ENCODE measurements at places on chromosomes 7 and 10.

DNA sequence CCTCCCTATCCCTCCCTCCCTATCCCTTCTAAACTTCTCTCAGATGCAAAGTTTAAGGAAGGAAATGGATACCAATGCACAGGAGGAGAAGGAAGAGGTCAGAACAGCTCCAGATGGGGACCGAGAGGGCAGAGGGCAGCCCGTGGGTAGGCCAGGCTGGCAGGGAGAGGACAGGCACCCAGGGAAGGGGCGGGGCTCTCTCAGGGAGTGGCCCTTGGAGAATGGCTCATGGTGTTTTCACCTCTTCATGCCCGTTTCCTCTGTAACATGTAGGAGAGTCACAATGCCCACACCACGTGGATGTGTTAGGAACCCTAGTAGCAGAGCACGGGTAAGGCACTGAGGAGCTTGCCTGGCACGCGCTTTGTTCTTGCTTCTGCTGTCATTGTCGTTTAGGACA, 264.5 kb downstream of the CELF2 start:
- no peak for DNase-seq

- DNase-seq: no peak
Observed at GRCh38 chr10:128068398-128069285, 57.6 kb downstream of the MKI67 start.

GRCh38 chr10:114810926-114811325, 10.7 kb upstream of the FHIP2A start:
- DNase-seq: no peak

DNA sequence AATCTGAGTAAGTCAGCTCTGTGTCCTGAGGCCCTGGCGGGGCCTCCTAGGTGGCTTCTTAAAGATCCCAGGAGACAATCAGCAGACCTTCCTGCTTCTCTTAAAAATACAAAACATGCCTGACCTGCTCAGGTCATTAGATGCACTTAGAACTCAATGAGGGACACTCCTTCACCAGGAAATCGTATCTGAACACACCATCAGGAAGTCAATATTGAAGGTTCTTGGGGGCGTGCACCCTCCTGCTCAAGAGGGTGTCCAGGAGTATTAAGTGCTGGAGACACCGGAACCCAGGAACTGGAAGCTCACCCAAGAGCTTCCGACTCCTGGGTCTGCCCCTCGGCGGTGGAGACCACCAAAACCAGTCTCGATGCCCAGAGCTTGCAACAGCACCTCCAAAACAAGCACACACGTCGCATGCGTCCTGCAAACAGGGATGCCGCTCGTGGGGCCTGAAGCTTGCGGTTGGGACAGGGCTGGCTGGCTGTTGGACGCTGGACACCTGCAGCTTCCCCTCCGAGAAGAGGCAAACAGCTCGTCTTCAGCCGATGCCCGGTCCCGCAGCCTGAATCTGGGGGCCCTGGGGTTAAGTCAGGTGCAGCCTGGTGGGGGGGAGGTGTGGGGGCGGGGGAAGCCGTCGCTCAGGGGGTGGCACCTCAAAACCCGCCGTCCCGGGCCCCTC, 803 bp downstream of the RAPGEF5 start:
- no peak for DNase-seq

DNA sequence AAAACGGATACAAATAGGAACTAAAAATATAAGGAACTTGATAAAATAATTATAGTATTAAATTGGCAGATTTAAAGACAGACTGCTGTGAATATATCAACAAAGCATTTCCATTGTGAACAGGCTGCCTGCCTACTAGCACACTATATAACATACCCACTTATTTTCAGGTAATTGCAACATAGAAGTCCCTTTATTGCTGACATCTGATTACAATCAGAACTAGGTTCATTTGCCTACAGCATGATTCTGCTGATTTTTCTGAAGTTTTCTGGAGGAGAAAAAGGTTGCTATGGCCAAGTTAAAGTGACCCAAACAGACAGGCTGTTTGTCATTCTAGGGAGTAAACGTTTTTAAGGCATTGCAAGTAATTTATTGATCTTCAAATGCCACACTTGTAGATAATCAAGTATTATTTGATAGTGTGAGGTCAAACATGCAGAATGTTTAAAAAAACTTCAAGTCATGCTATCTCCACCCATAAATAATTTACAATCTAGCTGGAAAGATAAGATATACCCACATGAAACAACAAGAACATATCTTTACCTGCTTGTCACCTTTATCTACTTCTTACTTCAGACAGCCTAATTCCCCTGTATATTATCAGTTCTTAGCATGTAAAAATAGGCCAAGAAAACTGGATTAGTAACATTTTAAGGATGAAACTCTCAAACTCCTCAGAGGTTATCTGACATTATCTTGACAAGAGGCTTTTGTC, 40.5 kb downstream of the MTPN start:
- no peak for DNase-seq
